ENCODE measurements at places on chromosomes 5 and 9. TPM values are rescaled to one million over a fixed set of nuclear protein-coding genes. Genes with fewer than 3 reads are reported as not detected.

Gene SHC3
- polyA plus RNA-seq: 0.35 TPM

Gene SCGB3A1
- polyA plus RNA-seq: 6.1 TPM

Gene SOWAHA
- 0.07 TPM for polyA plus RNA-seq

Gene NMRK1
- polyA plus RNA-seq: 39.2 TPM

Gene UGT3A1
- 0.02 TPM for polyA plus RNA-seq

Gene CYLC2
- not detected for polyA plus RNA-seq
